ENCODE measurements at places on chromosomes 2 and 18.

DNA sequence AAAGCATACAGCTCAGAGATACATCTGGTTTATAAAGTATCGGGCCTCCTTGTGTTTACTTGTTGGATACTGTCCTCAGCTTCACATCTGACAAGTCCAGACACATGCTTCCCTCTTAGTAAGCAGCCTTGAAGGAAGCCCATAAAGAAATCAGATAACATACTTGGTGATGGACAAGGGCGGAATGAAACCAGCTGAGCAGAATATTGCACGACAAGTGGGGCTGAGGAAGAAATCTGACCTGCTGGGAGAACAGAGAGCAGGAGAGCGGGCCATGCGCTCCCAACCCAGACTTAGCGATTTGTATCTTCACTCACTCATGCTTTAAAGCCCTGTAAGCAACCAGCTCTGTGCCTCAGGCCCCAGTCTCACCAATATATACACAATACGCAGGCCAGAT, 208.4 kb downstream of the CDH20 start:
- no peak for DNase-seq

DNA sequence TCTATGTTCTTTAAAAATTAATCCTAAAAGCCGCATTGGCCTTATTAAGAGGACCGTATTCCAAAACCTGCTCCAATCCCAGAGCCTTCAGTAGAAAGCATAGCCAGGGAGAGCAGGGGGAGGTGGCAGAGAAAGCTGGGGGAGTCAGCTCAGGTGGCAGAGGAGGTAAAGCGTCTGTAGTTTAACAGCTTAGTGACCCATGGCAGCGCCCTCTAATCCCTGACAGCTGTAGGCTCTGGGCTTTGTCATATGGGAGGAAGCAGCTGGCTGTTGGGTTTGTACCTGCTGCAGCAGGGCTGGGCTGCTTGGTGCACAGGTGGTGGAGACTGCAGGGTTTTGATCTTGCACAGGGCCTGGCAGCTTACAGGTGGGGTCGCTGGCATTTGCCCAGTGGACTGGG, 50.6 kb downstream of the THNSL2 start:
- no peak for DNase-seq

- DNase-seq: no peak
Measured at GRCh38 chr2:83565181-83565580, 893.9 kb downstream of the SUCLG1 start.

- no peak for DNase-seq
Measured at GRCh38 chr2:11652553-11652952, 17.4 kb downstream of the NTSR2 start.

DNA sequence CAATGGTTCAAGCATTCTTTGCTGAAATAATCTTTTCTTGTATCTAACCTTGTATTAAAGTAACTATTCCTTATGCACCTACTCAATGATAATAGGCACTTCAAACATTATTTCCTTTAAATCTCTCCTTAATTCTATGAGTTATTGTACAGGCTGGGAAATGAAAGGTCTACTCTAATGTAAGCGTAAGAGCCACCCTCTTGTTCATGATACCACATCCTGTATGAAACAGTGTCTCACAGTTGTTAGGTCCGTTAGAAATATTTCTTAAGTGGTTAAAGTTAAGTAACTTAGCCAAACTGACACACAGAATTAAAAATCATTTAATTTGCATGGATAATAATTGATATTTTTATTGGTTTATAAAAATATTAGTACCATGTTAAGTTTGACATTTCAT, 162.5 kb upstream of the RPRM start:
- DNase-seq: no peak

Measured in DMS 273 treated with DMSO at 0.1 percent for 48 hours (cell line).